Astrocyte of the spinal cord (primary cell): ENCODE measurements at places on chromosomes 16 and 17.

DNA sequence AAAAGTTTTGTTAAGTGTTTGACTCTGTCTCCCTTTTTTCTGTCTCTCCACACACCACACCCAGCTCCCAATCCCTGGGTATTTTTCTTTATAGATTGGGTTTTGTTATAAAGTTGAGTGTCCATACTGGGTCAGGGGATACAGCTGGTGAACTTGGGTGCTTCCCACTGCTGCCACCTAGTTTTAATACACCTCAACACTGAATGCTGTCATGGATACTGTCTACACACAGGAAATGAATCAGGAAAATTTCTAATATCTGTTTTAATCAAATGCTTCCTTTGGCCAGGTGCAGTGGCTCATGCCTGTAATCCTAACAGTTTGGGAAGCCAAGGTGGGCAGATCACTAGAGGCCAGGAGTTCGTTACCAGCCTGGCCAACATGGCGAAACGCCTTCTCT lies 5.3 kb upstream of the TAOK1 start:
- no peak for DNase-seq

DNA sequence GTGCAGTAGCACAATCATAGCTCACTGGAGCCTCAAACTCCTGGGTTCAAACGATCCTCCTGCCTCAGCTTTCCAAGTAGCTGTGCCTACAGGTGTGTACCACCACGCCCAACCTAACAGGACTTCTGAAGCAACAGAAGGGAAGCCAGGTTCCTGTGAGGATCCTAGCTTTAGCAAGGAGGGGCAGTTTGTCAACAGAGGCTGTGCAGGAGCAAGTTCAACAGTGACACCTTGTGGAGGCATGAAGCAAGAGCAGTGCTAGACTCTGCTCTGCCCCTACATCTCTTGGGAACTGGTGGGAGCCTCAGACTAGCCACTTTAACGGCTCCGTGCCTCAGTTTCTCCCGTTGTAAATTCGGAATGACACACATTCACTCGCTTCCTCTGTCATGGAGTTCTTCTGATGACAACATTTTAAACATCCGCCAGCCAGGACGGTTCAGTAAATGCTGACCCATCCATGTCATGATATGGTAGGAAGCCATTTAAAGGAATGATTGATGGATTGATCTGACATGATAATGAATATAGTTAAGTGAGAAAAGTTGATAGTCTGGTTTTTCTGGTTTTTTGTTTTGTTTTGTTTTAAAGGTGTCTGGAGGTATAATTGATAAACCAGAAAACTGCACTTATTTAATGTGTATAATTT lies 218.7 kb downstream of the MRTFB start:
- DNase-seq: no peak

GRCh38 chr16:70508752-70509151 lies 14.6 kb downstream of the COG4 start:
- no peak for DNase-seq

- DNase-seq: peak; percentile 71
Observed at GRCh38 chr17:64146418-64147109, 16.6 kb upstream of the ERN1 start.

- DNase-seq: no peak
Observed at GRCh38 chr16:23085949-23086348, 63.3 kb downstream of the USP31 start.

- peak; percentile 43 for DNase-seq
Observed at GRCh38 chr16:86991679-86992078, 325.5 kb downstream of the C16orf95 start.

- peak; percentile 58 for DNase-seq
Observed at GRCh38 chr16:62041401-62041800, 5.2 kb upstream of the CDH8 start.

DNA sequence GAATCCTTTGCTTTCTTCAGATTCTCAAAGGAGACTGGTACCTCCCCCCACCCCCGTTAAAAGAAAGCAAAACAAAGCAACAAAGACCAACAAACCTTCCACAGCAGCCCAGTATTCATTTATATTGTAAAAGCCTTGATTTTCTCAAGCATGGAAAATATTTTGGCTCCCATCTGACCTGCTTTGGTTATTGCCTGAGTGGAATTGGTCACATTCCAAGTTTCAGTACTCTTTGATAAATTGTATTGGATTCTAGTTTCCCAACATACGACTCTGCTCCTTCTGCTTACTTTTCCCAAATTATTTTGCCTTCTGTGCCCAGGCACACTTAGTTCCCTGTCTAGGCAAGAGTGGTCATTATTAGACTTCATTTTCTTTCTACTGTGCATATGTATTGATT lies 1.3 kb downstream of the ABCC11 start:
- no peak for DNase-seq

- no peak for DNase-seq
Observed at GRCh38 chr16:29717113-29717512, 28.7 kb downstream of the C16orf54 start.

DNA sequence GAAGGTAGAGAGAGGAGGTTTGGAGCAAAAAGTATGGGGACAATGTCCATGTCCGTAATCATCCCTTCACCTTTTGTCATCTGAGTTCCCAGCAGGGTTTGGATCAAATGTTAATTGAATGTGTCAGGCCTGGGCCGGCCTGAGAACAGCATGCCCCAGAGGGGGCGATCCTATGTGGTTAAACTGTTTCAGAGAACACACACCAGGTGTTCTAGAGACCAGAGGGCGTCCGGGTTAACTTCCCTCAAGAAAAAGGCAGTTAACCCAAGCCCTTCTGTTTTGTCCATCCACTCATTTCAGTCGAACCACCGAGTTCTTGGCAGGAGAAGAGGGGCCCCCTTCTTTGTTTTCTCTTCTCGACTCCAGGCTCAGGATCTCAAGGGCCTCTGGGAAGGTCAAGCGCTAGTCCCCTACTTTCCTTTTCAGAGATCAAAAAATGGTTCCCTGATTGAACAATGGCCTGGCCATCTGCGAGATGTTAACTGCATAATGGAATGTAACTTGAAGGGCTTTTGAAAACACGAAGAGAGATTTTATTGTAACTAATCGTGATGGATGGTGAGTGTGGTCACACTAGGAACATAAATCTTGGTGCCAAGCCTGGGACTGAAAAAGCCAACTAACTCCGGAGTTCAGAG lies 142.5 kb downstream of the IRX3 start:
- no peak for DNase-seq

GRCh38 chr16:82761858-82762257 lies 135.1 kb downstream of the CDH13 start:
- DNase-seq: peak; percentile 52

- DNase-seq: no peak
Observed at GRCh38 chr16:84690088-84690819, 9.5 kb upstream of the USP10 start.

DNA sequence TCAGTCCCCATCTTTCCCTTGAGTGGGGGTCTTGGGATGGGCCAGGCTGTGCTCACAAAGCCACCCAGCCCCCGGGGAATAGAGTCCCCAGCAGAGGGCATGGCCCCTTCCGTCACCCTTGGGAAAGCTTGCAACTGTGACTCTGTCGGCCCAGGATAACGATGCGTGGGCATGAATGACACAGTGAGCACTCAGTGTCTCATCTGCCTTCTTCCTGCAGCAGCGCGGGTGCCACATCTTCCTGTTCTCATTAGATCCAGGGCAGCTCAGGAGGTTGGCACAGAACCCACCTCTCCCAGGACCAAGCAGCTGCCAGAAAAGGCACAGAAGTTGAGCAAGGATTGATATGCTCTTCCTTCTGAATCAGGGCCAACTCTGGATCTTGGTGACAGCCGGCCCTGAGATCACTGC lies 84.7 kb downstream of the MRC2 start:
- DNase-seq: no peak

DNA sequence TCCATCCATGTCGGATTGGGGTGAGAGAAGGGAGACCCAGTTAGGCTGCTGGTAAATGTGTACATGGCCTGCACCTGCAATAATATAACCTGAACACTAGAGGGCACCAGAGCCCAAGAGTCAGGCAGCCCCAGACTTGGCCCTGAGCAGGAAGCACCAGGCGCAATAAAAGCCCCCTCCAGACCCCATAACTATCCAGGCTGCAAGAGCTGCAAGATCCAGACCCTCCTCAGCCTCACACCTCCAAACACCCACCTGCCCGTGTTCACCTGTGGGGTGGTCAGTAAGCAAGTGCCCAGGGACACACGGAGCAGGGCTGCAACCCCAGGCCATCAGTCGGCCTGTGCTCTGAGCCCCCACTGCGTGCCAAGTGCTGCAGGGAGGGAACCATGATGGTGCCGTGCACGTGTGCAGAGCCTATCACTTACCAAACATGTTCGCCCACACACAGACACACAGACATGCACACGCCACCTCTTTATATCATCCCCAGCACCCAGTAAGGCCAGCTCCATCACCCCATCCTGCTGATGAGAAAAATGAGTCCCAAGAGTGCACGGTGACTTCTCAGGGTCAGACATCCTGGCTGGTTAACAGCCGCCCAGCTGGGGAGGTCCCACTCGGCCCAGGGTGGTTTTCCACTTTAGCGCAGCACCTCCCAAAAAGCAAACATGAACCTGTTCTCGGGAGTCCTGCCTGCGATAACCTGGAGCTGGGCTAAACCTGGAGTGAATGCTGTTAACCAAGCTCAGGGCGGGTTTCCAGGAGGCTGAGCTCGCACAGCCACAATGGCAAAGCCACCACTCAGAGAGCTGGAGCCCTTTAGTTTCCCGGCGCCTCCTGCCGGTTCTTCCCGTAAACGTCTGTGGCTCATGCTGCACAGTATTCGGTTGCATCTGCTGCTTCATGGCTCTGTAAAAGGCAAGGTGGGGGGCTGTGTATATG lies 439.8 kb downstream of the SOX9 start:
- peak; percentile 61 for DNase-seq

- DNase-seq: peak; percentile 52
Observed at GRCh38 chr17:38815576-38816193, 9.4 kb downstream of the CWC25 start.

- no peak for DNase-seq
Observed at GRCh38 chr16:1403036-1403435, 11.5 kb downstream of the UNKL start.

DNA sequence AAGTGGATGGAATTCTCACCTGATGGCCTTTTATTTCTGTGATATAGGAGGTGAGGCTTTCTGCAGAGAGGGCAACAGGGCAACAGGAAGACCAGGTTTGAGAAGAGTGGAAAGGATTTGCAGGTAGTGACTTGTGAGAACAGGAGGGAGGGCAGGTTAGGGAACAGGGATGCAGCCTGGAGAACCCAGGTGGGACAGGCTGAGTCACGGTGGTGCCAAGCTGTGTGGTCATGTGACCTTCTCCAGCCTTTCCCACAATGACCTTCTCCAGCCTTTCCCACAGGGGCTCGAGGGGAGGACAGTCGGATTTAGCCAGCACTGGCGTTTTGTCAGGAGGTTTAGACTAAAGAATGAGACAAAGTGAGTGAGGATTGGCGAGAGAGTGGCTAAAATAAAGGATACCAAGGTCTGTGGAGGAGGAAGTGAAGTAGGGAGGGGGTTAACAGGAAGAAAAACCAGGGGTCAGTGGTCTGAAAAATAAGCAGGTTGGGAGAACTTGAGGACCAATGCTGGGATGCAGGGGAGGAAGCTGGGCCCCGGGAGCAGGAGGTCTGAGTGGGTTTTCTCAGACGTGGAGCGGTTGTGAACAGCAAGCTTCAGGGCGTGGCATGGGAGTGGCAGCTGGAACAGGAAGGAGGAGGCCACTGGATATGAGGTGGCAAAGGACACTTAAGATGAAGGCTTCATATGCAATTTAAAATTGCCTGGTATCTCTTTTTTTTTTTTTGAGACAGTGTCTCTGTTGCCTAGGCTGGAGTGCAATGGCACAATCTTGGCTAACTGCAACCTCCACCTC lies 37.7 kb downstream of the DNAH2 start:
- no peak for DNase-seq

DNA sequence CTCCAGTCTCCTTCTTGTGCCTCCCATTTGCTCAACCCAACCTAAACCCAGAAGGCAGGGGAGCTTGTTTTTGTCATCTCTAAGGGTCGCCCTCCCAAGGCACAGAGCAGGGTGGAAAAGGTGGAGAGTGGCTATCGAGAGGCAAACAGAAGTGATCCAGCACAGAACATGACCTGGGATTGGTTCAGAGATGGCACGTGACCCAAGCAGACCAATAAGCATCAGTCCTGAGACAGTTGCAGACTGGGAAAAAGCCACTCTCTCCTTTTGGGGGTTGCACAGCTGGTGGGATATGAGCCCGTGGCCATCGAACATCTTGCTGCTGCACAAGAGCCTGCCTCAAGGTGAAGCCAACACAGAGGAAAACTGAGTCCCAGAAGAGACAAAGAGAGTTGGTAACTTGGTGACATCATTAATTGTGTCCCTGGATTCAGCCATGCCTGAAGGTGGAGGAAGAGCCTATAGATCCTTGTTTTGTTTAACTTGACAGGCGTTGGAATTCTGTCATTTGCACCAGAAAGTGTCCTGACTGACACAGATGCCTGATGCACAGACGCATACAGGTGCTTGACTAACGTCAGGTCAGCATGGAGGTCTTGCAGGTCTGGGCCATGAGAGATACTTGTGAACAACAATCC lies 28.2 kb upstream of the CSNK2A2 start:
- DNase-seq: no peak
